ENCODE measurements at places on chromosomes 6 and 20.

- no peak for DNase-seq
These were observed 8.4 kb upstream of the IRF4 start for GRCh38 chr6:382883-383810.

DNA sequence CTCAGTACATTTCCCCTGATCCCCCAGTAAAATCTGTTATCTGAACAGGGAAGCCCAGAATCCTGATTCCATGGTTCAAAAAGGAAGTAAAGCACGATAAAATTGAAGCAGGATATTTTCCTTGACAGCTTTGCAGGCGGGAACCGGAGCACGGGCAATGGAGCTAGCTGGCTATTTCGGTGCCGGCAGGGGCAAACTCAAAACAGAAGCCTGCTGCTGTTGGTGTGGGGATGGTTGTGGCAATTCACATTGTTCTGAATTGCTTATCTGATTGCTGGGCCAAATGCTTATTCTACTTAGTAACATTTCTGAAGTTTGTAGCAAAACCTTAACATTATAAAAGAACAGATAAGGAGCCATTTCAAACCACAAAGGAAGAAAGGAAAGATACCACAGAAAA lies 172.4 kb downstream of the MMS22L start:
- DNase-seq, result no peak

GRCh38 chr6:159067334-159067733 lies 22.5 kb upstream of the TAGAP start:
- DNase-seq, result no peak

GRCh38 chr6:52426667-52427066 lies 6.5 kb downstream of the EFHC1 start:
- DNase-seq, result no peak

DNA sequence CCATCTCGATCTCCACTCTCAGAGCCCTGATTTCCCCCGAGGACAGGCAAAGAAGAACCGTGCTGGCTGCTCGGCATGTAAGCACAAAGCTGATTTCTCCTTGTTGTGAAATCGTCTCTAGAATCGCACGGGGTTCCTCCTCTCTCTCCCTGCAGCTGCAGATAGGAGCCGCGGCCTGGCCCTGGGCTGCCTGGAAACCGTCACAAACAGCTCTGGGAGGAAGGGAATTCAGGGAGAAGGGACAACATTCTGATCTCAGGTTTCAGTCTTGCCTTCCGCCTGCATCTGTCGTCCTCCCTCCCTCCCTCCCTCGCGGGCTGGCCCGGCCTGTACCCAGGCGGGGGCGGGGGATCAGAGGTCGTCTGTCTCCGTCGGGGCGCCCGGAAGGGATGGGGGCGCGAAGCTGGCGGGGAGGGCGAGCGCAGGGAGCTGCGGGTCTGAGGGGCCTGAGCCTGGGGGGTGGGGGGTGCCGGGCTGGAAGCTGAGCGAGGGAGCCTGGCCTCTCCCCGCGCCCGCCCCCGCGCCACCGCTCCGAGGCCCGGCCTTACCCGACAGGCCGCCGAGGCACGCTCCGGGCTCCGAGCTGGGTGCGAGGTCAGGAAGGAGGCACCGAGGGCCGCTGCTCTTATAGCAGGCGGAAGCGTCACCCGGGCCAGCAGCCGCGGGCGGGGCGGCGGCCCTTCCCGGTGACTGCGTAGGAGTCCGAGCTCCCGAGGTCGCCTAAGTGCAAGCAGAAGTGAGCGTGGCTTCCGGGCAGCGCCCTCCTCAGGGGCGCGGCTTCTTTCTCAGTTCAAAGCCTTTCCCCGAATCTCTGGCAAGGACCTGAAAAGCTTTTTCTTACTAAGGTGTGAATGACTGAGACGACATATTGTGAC lies at the start of gene SERPINB1:
Gene SERPINB1 (minus strand): TSS at position 600 of the 875 bp plus-strand sequence. CDS start 1,277 bp downstream, outside the sequence.
- DNase-seq, result peak; percentile 95

DNA sequence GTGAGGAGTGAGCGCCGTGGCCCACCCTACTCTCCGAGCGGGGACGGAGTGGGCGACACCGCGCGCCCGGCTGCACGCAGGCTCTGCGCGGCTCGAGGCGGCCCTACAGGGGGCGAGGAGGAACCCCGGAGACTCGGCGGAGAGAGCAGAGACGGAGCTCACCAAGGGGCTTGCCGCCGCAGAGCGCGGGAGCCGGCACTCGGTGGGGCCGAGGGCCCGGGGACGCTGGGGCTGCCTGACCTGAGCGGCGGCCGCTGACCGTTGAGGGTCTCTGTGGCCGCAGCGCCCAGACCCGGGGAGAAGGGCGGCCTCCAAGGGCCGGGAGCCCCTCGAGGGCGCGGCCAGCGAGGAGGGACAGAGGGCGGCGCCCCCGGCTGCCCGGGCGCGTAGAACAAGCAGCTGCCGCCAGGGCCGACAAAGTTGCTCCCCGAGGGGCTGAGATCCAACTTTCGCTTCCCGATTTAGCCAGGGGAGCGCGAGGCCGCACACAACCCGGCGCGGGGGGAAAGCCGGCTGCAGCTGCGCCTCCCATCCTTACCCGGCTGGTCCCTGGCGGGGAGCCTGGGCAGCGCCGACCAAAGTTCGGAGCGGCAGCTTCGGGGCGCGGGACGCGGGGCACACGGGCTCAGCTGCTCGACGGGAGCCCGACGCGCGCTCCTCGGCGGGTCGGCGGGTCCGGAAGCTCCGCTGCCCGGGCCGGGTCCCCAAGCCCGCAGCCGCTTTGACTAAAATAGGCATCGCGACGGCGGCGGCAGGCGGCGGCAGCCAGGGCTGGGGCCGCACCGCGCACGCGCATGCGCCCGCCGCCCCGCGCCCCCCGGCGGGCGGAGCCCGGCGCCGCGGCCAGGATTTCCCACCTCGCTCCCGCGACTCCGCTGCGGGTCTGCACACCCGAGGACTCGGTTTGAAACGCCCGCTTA lies 43.1 kb downstream of the POPDC3 start:
- peak; percentile 69 for DNase-seq

GRCh38 chr6:91099479-91099878 lies 512.6 kb upstream of the MAP3K7 start:
- peak; percentile 57 for DNase-seq

DNA sequence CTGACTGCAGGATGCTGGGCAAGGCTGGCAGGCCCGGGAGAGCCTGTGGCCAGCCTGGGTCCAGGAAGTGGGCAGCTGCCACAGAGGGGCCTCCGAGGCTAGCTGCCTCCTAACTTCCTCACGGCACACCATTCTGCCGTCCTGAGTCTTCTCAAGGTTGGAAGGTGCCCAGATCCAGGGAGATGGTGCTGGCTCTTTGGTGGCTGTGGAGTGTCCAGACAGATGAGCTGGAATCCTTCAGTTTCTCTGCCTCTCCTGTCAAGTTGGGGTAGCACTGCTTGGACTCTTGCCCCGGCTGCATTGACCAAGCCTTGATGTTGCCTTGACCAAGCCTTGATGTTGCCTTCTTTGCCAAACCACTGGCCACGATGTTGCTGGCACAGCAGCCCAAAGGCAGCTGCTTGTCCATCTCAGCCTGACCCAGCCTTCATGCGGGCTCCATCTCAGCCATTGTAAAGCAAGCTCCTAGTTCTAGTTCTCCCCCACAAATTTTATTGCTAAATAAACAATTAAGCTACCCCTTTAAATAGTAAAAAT lies 75.1 kb upstream of the AFDN start:
- DNase-seq, result no peak

DNA sequence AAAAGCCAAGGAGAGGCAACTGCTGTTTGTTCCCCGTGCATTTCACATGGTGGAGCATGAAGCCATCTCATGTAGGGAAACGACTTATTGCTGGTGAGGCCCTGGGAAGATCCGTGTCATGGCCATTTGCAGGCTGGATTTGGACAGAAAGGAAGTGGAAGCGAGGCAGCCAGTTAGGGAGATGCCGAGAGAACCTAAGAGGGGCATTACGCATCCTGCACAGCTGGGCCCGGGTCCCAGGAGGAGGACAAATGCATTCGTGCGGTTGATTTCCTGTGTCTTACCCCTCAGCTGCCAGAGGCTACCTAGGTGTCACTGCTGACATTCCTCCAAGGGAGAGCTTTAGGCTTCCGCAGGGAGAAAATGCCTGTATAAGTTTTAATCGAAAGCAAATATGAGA lies 316.2 kb upstream of the CDYL start:
- DNase-seq, result no peak

DNA sequence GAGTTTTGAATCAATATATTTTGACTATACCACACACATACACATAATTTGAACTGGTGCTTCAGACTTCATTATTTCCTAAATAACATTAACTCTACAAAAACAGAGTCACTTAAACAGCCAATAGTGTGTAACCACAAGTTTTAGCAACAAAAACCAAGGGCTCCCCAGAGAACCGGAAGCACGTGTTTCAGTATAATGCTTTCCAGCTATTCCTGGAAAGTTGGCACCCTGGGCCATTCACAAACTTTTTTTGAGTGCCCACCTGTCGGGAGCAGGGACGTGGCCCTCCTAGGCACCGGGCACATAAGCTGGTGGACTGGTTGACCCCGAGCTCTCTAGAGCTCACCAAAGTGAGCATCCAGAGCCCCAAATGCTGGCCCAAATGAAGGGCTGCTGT lies 1.9 kb upstream of the SLC35D3 start:
- no peak for DNase-seq

DNA sequence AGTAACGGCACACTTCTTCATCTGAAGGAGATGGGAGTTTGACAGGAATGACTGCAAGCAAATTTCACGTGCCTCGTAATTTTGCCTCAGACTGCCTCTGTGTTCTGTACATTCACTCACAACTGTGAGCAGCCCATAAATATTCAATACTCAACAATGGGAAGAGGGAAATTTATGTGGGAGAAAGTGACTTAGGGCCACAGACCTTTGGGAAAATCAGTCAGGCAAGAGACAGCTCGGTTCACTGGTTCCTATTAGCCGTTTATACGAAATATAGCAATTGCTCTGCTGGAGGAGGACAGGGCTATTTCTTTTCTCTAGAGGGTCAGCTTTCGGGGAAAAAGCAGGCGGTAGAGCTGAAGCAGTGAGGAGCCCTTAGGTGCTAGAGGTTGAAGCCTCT lies 28.0 kb downstream of the OPN5 start:
- DNase-seq, result no peak

DNA sequence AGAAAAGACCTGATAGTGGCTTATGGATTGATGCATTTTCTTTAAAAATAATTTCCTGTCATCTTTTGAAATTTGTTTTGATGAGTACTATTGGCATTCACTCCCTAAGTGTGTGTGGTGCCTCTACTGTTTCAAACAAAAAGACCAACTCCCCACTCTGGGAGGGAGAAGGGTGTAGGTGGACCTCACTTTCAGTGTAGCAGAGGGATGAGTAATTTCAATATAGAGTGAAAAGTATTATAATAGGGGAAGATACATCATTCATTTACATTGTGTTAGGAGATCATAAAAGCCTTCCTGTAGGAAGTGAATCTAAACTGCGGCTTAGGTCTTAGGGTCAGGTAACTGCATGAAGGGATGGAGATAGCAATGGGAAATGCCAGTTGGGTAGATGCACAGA lies 46.4 kb downstream of the SAMD3 start:
- no peak for DNase-seq

DNA sequence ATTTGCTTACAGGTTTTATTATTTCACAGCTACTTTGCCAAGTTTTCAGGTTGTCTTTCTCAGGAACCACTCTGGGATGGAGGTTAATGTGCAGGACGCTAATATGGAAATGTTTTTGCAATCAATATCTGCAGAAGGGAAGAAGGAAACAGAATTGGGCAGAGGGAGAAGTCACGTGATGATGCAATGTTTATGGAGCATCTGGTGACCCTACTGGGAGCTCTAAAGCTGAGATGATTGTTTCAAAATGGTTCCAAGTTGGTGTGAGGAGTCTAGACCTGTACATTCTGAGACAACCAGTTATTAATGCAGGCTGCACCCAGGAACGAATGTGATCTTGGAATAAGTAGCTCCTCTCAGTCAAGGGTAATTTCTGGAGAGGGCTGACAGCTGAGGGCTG lies 905.4 kb upstream of the FLRT3 start:
- no peak for DNase-seq

- DNase-seq, result no peak
These were observed 106.4 kb upstream of the FOXO3 start for GRCh38 chr6:108454356-108454755.

GRCh38 chr20:63527184-63527583 lies 6.6 kb downstream of the PPDPF start:
- no peak for DNase-seq

- DNase-seq, result no peak
These were observed 286.7 kb upstream of the SPTLC3 start for GRCh38 chr20:12722091-12722490.

DNA sequence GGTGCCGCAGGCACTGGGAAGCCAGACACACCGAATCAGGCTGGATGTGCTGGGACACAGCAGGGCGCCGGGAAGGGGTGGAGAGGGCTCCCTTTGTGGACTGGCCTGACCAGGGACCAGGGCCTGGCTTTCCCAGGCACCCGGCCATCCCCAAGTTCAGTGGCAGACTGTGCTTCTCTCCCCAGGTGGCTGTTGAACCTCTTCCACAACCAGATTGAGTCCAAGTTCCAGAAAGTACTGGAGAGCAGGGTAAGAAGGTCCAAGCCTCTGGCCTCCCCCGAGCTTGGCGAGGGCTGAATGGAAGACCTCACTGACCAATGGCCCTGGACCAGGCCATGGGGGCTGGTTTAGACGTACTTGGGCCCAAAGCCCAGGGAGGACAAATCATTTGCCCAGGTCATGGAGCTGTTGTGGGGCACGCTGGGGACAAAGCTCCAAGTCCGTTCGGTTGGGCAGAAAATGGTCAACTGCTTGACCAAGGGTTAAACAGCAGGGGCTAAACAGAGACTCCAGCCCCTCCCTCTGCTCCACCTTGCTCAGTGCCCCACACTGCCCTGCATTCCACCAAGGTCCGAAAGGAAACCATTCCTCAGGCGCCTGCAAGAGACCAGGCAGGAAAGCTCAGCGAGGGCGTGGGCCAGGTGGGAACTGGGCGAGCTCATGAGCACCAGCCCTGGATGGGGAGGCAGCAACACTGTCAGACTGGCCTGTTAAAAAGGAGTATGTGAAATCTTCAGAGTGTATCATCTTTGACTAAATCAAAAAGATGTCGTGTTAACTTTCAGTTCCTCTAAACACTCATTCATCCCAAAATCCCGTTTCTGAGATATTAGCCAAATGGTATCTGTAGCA lies 9.1 kb downstream of the LBP start:
- peak; percentile 15 for DNase-seq

DNA sequence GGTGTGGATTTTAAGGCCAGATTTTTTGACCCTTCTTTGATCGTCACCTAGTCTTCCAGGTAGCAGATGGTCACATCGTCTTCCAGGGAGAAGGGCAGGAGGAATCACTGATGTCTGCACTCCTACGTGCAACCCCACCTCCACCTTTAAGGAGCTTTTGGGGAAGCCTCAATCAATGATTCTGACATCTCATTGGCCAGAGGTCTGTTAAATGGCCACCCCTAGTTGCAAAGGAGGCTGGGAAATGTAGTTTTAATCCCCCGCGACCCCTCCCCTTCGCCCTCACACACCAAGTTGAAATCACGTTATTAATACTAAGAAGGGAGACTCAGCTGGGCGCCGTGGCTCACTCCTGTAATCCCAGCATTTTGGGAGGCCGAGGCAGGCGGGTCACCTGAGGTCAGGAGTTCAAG lies 151.4 kb downstream of the BCAS1 start:
- DNase-seq, result no peak

DNA sequence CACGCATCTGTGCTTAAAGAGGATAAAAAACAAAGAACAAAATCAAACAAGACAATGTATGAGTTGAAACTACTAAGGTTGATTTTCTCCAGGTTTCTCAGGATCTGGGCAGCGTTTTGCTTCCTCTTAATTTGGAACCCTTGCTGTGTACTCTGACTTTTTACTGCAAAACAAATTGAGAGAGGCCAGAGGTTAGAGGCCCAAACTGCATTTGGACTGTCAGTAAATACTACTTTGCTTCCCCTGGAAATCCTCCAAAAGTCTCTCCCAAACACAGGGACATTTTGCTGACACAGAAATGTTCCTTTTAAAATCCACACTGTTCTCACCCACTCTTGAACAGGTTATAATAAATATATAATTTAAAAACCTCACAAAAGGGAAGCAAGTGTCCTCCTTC lies 1.1 kb downstream of the ARG1 start:
- no peak for DNase-seq

Measured in RPMI8226 (cell line).